ENCODE measurements at places on chromosomes 5 and 9.

DNA sequence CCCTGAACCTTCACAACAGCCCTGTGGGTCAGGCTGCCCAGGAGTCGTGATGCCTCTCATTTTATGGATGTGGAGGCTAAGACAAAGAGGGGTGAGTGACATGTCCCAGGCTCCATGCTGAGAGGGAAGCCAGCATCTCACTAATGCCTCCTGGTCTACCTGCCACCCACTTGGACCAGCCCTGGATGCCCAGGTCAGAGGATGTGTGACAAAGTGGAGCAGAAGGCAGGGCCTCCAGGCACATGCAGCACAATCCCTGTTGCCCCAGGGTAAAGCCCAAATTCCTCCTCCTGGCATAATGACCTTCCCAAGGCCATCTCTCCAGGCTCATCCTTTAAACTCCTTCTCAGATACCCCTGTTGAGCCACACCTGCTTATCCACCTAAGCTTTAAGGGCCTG, 51.4 kb upstream of the XPA start:
- no peak for DNase-seq

DNA sequence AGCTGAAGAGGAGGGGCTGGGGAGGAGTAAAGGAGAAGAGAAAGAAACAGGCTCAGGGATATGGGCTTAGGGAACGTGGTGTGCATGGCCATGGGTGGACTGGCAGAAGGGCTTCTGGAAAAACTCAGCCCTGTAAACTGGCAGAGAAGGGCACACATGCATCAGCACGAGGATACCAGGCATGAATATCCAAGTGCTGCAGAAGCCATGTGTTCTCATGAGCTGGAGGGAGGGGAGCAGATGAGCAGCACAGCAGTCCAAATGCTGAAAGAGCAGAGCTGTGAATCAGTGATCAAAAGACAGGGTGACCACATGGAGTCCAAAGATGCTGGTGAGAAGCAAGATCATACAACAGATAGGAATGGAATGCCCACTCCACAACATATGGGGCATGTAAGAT, 72.3 kb downstream of the SEMA5A start:
- no peak for DNase-seq

DNA sequence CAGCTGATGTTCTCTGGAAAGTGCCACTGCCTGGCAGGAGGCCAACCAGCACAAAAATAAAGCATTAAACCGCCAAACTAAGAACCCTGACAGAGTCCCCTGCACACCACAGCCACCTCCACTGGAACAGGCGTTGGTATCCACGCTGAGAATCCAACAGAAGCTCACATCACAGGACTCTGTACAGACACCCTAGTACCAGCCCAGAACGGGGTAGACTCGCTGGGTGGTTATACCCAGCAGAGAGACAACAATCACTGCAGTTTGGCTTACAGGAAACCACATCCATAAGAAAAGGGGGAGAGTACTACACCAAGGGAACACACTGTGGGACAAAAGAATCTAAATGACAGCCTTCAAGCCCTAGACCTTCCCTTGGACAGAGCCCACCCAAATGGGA, 15.0 kb upstream of the POU5F2 start:
- no peak for DNase-seq

- DNase-seq, result no peak
Observed at GRCh38 chr5:149735066-149735465, 5.0 kb downstream of the PPARGC1B start.

GRCh38 chr9:38046661-38047300, 22.2 kb downstream of the SHB start:
- DNase-seq, result peak; percentile 78

DNA sequence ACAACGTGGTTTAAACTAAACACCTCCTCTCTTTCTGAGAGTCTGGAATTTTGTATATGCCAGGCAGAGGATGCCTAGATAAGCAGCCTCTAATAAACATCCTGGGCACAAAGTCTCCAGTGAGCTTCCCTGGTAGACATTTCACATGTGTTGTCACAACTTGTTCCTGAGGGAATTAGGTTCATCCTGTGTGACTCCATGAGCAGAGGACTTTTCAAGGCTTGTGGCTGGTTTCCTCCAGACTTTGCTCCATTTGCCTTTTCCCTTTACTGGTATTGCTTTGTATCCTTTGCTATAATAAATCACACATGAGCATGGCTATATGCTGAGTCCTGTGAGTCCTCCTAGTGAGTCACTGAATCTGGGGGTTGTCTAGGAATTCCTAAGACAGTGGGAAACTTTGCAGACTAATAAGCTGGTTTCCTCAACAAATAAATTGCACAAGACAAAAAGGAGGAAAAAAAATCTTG, 77.4 kb downstream of the NR2F1-AS1 start:
- DNase-seq, result peak; percentile 3

DNA sequence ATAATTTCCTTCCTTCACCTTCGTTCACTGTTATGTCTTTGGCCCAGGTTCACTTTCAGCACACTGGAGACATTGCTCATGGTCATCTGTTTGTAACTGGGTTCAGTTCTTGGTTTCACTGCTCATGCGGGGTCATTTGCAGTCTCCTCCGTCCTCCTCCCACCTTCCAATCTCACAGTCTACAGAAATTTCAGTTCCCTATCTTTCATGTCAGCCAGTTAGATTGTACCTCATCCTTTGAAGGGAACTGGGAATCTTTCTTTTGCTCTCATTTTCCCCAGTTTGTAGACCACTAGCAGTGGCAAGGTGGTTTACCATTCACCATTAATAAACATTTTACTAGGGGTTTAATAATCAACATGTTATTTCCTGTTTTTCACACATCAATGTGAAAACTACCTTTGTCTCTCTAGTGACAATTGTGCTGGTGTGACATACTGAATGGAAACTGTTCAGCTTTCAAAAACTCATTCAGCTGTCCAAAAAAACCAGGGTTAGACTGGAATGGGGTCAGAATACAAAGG, 100.9 kb upstream of the IL6ST start:
- no peak for DNase-seq

GRCh38 chr5:136329484-136330190, 35.7 kb downstream of the TRPC7 start:
- DNase-seq, result no peak

DNA sequence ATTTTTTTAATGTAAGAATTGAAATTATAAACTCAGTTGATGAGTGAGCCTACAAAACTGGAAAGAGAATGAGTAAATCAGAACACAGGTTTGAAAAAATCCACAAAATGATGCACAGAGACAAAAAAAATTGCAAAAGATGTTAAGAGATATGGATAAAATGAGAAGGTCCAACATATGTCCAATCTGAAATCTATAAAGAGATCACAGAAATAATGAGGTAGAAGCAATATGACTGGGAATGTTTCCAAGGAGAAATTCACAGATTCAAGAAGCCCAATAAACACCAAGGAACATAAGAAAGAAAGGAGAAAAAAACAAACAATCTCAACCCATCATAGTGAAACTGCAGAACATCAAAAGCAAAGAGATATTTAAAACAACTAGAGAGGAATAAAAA, 288.4 kb upstream of the SLC30A5 start:
- DNase-seq, result no peak

- no peak for DNase-seq
Observed at GRCh38 chr5:36796155-36796554, 80.4 kb upstream of the NIPBL start.

DNA sequence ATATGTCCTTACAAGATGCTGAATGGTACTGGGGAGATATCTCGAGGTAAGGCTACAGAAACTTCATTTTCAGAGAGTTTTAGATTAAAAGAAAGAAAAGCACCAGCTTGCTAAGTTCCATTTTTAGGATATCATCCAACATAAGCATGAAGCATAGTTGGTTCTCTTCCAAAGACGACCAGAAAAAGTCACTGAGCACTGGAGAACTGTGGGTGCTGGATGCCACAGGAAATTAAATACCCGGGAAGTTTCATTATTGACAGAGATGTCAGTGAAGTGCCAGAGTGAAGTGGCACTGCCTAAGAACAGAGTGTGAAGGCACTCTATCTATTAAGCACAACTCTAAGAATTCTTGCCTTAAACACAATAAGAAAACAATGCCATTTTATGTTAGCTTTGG, 76.8 kb downstream of the PIK3R1 start:
- no peak for DNase-seq

DNA sequence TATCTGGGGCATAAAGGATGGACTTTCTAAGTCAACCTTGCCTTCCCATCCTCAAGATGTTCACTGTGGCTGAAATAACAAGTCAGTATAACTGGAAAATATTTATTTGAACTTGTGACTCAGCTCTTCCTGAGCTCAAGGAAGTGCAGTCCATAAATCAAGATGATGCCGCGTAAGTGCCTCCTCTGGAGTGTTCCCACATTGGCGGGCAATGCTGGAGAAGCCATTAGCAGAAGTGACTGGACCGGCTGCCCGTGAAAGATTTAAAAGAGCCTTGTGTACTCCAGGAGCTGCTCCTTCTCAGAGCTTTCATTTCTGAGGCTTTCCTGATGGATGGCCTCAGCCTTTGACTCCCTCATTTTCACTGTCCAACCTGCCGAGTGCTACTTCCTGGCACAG, 17.4 kb downstream of the TMOD1 start:
- no peak for DNase-seq

GRCh38 chr9:7370988-7371387, 428.6 kb downstream of the DMAC1 start:
- DNase-seq, result no peak

- DNase-seq, result no peak
Observed at GRCh38 chr9:135106551-135107270, 19.2 kb downstream of the OLFM1 start.

DNA sequence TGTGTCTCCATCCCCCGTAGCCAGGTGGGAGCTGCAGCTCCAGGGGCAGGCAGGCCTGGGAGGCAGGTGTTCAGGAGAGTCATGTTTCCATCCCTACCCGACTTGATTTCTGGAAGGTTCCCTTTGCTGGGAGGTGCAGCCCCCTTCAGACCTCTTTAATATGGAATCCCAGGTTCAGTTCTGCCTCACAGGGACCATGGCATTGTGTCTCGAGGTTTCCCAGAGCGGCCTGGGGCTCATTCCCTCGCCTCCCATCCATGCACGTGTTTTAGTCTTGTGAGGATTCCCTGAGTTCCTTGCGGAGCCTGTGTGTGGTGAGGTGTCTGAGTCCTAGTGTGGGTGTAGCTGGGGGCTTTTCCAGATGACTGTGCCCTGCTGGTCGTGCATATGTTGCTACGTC, 16.5 kb upstream of the AHRR start:
- DNase-seq, result no peak

DNA sequence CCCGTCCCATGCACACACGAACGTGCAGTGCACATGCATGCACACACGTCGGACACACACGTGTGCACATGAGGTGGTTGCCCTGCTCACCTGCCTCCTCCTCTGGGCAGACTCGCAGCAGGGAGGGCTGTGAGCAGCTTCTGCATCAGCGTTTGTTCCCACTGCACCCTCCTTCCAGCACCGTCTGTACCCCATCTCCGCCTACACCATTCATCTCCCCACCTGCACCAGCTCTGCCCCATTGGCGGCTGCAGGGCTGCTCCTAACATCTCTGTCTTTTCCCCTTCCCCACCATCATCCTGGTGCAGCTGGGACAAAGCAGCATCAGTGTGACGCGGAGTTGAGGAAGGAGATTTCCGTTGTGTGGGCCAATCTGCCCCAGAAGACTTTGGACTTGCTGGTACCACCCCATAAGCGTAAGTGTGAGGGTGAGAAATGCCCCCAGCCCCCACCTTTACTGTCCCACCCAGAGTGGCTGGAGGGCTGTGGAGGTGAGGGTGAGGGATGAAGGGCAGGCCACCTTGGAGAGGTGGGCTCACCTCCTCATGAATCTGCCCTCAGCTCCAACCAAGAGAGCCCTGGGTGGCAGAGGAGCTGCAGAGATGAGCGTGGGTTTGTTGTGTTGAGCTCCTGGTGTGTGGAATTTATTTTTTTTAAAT, 234.6 kb downstream of the CACNA1B start:
- no peak for DNase-seq

- no peak for DNase-seq
Observed at GRCh38 chr9:76887951-76888350, 18.0 kb downstream of the PRUNE2 start.

GRCh38 chr5:134245101-134245604, 19.3 kb upstream of the PPP2CA start:
- DNase-seq, result peak; percentile 86

- DNase-seq, result no peak
Observed at GRCh38 chr9:107711542-107711941, 222.0 kb upstream of the KLF4 start.

All from HepG2 (cell line).